ENCODE measurements at places on chromosomes 11 and 22.

- DNase-seq: no peak
Measured at GRCh38 chr11:665062-665703, 28.1 kb downstream of the DRD4 start.

DNA sequence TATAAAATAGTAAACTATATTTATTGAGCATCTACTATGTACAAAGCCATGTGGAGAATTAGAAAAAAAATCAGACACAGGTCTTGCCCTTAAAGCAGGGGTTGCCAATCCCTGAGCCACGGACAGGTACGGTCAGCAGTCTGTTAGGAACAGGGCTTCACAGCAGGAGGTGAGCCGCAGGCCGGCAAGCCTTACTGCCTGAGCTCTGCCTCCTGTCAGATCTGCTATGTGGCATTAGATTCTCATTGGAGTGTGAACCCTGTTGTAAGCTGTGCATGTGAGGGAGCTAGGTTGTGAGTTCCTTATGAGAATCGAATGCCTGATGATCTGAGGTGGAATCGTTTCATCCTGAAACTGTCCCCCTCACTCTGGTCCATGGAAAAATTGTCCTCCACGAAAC is 2.1 kb upstream of the RAG2 start:
- no peak for DNase-seq

DNA sequence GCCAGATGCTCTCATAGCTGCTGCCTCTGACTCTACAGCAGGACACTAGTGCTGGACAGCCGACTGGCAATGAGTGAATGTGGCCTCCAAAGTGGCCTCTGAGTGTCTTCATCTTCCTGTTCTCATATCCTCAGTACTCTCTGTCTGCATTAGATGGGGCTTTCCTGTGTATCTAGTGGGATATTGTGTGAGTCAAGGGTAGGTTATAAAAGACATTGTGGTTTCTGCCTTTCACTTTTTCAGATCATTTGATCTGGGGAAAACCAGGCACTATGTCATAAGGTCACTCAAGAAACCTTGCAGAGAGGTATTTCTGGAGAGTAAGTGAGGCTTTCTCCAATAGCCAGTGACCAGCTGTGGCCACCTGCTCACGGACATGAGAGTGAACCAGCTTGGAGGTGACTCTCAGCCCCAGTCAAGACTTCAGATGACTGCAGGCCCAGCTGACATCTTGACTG is 333.6 kb upstream of the NCAM1 start:
- no peak for DNase-seq

DNA sequence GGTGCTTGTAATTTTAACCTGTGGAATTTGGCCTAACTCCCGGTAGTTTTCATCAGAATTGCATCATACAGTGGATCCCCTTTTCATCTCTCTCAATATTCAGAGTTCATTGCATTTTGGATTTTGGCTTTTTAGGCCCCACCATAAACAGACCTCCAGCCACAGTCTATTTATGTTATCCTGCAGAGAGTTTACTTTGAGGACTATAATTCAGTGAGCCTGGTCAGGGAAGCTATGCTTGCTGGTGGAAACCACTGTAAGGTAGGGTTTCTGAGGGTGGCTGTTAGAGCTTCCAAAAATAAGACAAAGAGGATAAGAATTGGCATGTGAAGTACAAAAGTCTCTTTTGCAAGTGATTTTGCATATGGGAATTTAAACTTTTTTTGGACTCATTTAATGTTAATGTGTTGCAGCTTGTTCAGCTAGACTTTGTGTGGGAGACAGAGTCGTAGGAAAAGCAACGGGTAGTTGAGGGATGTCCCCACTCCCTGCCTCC is 34.8 kb upstream of the DDI1 start:
- no peak for DNase-seq

GRCh38 chr22:27170491-27170890 is 513.1 kb downstream of the MIAT start:
- no peak for DNase-seq

DNA sequence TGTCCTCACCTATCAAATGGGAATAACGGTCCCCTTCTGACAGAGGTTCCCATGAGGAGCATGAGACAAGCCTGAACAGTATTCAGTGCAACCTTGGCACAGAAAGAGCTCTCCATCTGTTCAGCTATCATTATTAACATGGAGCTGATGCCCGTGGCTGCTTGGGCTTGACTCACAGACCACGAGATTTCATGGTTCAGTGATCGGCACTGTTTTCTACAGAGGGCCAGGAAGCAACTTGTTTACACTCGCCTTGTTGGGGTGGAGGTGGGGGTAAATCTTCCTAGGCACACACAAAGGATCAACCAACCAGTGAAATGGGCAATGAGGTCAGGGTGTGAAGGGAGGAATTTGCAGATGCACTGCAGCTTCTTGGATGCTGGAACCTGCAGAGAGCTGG is 88.2 kb downstream of the CWC15 start:
- no peak for DNase-seq

DNA sequence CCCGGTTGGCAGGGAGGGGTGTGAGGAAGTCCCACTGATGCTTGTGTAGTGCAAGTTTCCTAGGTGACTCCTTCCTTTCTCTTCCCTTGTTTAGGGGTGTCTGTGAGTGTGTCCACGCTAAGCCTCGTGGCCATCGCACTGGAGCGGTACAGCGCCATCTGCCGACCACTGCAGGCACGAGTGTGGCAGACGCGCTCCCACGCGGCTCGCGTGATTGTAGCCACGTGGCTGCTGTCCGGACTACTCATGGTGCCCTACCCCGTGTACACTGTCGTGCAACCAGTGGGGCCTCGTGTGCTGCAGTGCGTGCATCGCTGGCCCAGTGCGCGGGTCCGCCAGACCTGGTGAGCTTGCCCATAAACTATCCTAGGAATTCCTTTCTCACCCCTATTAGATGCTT is 10.4 kb downstream of the CCKBR start:
- no peak for DNase-seq

GRCh38 chr11:68855205-68855981 is 13.7 kb upstream of the CPT1A start:
- DNase-seq: no peak

- DNase-seq: no peak
Measured at GRCh38 chr22:29581799-29582198, 886 bp upstream of the NIPSNAP1 start.

- DNase-seq: no peak
Measured at GRCh38 chr11:36364551-36365325, 68.7 kb downstream of the PRR5L start.

DNA sequence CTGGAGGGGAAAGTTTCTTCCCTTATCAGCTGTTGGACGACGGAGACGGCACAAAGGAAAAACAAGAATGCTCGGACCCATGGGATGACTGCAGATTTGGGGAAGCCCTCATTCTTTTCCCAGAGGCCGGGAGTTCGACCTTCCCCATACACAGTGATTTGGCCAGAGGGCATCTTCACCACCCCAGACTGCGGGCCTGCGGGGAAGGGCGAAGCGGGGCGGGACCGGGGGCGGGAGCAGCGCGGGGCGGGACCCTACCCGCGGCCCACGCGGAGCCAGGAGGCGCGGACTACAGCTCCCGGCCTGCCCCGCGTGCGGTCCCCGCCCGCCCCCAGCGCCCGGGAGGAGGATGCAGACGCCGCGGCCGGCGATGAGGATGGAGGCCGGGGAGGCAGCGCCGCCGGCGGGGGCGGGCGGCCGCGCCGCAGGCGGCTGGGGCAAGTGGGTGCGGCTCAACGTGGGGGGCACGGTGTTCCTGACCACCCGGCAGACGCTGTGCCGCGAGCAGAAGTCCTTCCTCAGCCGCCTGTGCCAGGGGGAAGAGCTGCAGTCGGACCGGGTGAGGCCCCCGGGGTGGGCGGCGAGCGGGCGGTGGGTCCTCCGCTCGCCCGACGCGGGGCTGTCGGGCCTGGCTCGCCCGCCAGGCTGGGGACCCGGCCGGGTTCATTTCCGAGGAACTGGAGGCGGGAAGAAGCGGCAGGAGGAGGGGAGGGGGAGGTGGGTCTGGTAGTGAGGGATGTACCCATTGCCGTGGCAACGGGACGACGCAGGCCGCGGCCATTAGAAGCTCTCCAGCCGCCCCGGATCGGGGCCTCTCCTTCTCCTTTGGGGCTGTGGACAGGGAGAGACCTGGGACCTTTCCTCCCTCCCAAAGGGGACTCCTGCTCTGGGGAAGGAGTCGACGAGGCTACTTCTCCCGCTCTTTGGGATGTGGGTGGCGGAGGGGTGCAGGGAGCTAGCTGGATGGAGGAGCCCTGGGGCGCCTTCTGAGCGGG is at the start of gene KCTD17:
Gene KCTD17 (plus strand): TSS at position 352 of the 995 bp plus-strand sequence. CDS start 19 bp downstream, at position 371.
- peak; percentile 36 for DNase-seq

GRCh38 chr11:73178681-73179080 is 36.6 kb upstream of the FCHSD2 start:
- DNase-seq: no peak

DNA sequence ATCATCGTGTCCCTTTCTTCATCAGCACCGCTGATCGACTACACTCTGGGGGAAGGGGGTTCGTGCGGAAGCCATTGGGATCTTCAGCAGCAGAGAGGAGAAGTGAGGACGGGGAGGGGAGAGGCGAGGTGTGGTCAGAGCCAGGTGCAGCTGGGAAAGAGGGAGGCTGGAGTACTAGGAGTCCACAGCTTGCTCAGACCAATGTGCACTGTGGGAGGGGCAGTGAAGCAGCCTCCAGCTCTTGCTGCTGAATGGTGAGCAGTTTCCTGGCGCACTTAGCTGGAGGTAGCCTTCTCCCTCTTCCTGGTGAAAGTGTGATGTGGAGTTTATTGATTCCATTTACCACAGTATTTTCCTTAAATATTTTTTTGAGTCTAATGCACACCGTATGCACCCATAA is 99.0 kb upstream of the NECTIN1 start:
- DNase-seq: no peak

DNA sequence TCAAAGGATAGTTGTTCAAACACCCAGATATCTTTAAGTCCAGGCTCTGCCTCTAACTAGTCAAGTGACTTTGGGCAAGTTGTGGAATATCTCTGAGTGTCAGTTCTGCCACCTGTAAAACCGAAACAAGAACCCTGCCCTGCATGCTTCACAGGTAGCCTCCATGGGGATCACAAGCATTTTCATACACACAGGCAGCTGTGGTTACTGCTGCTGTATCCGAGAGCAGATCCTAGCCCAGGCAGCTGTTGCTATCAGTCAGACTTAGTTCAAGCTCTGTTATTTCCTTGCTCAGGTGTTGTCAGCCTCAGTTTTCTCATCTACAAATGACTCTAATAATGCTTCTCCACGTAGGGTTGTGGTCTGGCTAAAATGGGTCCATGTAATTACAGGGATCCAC is 6.5 kb upstream of the RASD2 start:
- no peak for DNase-seq

DNA sequence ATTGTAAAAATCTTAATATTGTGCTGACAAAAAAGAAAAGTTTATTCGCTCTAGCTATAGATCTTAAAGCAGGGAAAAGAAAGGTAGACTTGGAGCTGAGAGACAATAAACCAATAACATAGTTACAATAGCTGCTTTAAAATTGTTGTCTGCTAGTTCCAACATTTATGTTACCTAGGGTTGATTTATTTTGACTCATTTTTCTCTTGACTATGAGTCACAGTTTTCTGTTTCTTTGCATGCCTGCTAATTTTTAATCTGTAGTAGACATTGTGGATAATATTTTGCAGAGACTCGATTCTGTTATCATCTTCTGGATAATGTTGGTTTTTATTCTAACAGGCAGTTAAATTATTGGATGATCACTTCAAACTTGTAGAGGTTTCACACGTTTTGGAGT is 83.1 kb upstream of the TRPC6 start:
- DNase-seq: no peak

DNA sequence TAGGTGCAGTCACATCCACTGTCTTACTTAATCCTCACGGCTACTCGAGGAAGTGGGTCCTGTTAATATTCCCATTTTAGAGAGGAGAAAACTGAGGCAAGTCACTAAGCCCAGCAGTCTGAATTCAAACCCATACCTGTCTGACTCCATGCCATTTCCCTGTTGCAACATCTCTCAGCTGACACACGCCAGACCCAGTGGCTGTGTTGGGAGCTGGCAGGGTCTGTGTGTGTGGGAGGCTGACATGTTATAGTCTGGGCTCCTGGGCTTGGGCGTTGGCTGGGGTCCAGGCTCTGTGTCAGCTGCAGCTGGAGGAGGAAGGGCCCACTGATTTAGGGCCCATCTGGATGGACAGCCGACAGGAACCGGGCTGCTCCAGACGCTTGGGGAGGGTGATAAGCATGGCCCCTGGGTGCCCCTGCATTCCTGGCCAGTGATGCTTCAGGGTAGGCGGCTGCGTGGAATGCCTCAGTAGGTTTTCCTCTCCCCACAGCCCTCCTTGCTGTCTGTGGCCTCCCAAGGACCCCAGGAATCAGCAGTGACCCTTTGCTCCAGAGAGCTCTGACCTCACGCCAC is 562.5 kb downstream of the MN1 start:
- DNase-seq: no peak

DNA sequence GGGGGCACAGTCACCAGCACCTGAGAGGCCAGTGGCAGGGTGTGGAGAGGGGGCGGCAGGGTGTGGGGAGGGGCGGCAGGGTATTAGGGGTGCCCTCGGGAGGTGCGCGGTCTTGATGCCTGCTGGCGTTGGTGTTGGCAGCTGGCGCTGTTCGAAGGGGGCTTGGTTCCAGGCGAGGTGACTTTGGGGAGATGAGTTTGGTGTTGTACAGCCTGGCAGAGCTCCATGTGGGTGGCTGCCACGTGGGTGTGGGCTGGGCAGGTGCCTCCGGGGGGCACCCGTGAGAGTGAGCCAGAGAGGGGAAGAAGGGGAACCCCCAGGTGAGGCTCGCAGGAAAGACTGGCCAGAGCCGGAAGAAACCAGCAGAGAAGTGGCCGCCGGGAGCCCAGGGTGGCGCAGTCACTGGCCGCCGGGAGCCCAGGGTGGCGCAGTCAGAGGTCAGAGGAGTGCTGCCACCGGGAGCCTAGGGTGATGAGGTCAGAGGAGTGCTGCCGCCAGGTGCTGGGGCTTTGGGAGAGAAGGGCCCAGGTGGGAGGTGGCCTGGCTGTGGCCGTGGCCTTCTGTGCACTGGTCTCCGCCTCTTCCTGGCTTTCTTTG is 44.7 kb downstream of the MUC6 start:
- DNase-seq: no peak

GRCh38 chr11:46719048-46719542 is at the start of gene F2:
F2 (plus strand) TSS chr11:46719213; CDS start chr11:46719236, 23 bp downstream.
- DNase-seq: no peak

- no peak for DNase-seq
Measured at GRCh38 chr11:1487851-1488574, 1.4 kb upstream of the MOB2 start.
